ENCODE measurements at places on chromosomes 1 and 21. TPM values are rescaled to one million over a fixed set of nuclear protein-coding genes. Genes with fewer than 3 reads are reported as not detected.
A peak's percentile ranks its signal among the peaks of the same experiment; 100 is the strongest.

The SLC9C2 gene
- not detected for total RNA-seq

DNA sequence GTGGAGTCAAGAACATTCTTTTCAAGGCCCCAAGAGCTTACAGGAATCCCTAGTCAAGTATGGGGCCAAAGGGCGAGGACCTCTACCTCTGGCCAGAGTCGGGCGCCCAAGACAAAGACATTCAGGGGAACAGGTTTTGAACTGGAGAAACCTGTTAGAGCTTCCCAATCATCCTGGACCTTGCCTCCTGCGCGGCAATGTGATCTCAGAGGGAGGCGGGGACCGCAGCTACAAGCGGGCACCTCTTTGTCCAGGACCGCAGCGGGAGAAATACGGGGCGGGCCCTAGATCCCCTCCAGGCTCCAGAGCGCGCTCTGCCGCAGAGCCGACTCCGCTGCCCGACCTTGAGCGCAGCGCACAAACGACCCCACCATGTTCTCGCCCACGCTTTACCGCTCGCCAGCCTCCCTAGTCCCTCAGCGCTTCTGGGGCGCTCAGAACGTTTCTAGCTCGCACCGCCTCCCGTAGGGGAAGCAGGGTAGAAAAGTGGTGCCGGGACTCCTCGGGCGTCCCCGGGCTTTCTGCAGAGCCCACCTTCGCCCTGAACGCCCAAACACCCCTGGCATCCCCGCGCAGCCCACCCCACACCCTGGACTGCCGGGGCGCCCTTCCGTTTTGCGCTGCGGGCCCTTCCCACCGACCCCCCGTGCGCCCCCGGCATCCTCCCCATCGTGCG is 28.1 kb downstream of the RABIF start:
- DNase-seq: peak; percentile 49

The FLG gene
- total RNA-seq: not detected

The AK5 gene
- not detected for total RNA-seq

DNA sequence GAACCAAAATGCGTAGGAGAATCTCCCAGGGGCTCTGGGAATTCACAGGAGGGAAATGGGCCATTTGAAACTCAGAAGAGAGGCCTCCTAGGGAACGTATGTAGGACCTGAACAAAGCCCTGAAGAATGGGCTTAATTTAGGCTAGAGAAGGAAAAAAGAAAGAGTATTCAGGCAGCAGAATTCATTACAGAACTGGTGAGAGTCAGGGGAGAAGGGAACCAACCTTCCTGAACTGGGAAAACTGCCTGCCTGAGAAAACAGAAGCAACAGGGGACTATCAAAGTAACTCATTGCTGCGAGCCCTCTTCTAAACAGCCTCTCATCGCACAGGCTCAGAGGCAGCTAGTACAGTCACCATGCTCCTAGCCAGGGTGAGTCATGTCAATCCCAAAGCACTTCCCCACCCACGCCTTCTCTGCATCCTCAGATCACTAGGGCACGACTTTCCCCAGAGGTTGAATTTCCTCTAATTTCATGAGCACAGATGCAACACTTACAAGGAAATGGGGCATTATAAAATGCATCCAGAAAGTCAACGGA is 98.1 kb downstream of the ADSS2 start:
- DNase-seq: no peak

The ELOA gene
- 56.6 TPM for total RNA-seq

- no peak for DNase-seq
Measured at GRCh38 chr21:36718951-36719501, 20.1 kb downstream of the SIM2 start.

The IFI44L gene
- total RNA-seq: 4.8 TPM

DNA sequence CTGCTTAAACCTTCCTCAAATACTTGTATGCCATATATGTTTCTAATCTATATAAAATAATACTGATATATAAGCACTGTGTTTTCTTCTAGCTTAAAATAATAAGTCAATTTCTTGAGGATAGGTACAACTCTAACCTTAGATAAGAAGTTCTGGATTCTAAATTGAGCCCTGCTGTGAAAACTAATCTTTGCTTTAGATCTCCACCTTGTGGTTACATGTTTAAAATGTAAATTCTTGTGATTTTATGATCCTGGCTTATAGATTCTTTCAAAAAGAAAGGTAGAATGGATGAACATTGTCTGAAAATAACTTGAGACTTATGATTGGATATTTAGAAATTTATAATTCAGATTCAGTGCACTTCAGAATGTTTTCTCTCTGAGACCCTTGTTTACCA is 38.9 kb upstream of the HMCN1 start:
- DNase-seq: peak; percentile 49

The VPS26C gene
- total RNA-seq: 58.6 TPM

The UFC1 gene
- 91.0 TPM for total RNA-seq

DNA sequence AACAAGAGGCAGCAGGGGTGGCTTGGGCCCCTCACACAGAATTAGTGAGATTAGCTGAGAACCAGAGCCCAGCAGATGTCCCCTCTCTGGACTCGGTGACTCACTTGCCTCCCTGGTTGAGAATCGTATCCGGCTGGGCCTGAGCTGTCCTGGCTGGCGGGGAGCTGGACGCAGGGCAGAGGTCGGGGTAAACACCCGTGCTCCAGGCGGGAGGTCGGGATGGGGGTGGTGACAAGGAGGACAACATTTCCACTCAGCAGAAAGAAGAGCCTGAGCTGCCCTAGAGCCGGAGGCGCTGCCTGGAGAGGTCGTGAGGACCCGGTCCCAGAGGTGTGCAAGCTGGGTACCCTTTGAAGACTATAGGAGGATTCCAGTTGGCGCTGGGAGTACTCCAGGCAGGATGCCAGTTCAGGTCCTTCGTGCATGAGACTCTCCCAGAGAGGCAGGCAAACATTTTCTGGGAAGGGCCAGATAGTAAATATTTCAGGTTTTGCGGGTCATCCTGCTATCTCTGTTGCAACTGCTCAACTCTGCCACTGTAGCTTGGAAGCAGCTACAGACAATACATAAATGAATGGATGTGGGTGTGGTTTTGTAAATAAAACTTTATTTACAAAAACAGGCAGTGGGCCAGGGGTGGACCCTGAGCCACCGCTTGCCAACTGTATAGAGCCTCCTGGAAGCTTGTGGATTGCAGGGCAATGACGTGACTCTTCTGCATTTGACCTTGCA is 116.8 kb upstream of the WNT4 start:
- DNase-seq: no peak

DNA sequence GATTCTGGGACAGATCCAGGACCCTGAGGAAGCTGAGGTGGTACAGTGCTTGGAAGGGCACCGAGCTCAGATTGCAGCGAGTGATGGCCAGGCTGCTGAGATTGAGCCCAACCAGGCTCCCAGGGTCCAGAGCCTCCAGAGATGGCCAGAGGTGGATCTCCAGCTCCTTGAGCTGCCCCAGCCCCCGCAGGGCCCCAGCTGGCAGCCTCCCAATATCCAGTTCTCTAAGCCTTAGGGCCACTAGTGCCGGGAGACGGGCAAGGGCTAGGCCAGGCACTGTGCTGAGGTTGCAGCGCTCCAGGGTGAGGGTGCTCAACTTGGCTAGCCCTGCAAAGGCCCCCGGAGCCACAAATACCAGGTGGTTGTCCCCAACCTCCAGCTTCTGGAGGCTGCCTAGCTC is 3.4 kb downstream of the LINGO4 start:
- DNase-seq: no peak

The TEKT2 gene
- total RNA-seq: not detected

The DSTYK gene
- 15.2 TPM for total RNA-seq

- peak; percentile 64 for DNase-seq
Measured at GRCh38 chr1:235004840-235005391, 123.7 kb downstream of the TOMM20 start.

- DNase-seq: peak; percentile 36
Measured at GRCh38 chr1:17630048-17630830, 90.7 kb downstream of the ARHGEF10L start.

GRCh38 chr1:163770265-163770664 is 448.5 kb downstream of the NUF2 start:
- no peak for DNase-seq

- DNase-seq: no peak
Measured at GRCh38 chr1:8407652-8408051, 89.7 kb downstream of the SLC45A1 start.

DNA sequence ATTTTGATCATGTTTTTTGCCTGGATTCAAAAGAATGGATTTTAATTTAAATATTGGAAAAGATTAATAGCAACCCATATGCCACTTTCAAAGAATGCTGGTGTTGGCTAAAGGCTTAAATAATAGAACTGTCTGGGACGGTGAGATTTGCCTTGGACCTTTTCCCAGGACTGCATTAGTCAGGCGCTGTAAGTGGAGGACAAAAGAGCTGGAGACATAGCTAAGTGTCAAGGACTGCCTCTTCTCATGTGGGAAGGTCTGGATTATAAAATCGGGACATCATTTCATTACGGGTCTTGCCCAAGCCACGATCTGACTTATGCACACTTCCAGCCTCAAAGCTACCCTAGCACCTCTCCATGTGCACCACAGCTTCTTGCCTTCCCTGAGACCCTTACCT is 458.5 kb upstream of the DEPDC1 start:
- no peak for DNase-seq

DNA sequence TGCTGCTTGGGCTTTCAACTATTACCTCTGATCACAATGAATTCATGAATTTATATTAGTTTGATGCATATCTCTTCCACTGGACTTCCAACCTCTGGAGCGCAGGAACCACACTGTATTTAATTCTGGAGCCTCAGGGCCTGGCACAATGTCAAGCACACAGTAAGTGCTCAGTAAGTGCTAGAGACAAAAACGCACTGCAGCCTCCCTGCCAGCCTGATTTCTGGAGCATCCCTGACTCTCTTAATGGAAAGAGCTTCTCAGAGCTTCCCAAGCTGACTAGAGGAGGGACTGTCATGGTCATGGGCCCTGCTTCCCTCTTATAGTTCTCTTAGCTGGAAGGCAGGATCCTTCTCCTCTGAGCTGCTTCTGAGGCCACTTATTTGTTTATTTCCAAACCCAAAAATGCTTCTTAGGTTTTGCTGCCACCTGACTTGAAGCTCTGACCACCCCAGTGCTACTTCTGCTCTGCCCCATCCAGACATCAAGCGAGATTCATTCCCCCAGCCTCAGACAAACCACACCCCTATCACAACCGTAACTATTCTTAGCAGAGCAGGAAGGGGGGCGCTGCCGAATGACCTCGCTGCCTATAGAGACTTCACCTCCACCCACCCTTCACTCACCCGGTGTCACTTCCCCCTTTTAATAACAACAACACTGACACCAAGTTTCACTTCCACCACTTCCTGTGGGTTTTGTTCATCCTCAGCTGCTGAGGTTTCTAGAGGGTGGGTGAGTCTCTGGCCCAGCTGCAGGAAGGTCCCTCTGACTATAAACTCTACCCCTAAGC is 33.6 kb downstream of the NUAK2 start:
- DNase-seq: peak; percentile 97

The PTAFR gene
- total RNA-seq: 4.7 TPM

GRCh38 chr1:185846672-185847444 is 112.7 kb downstream of the HMCN1 start:
- no peak for DNase-seq

The RIMKLA gene
- total RNA-seq: not detected

DNA sequence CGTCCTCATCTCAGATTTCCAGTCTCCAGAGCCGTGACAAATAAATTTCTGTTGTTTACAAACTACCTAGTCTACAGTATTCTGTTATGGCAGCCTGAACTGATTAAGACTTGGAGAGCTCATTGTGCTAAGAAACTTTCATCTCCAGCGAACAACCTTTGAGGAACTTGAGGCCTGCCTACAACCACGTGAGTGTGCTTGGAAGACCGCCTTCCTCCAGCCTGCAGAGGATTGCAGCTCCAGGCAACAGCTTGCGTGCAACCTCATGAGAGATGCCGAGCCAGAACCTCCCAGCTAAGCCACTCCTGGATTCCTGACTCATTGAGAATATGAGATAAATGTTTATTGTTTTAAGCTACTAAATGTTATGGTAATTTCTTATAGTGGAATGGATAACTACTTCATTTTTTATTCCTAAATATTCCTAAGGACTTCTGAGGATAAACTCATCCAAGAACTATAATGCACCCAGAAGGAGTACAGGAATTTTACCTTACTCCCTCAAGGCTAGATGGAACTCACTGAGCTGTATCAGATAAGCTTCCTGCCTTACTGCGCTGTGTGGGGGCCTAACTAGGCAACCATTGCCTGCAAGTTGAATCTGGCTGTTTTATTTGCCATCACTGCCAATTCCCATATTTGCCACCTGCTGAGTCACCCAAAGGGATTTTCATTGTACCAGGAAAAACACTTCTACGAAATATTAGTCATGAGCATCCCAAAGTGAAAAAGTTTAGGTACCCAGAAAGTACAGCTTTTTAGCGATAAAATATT is 17.6 kb downstream of the FAM177B start:
- no peak for DNase-seq

The FYB2 gene
- total RNA-seq: not detected

The FMOD gene
- not detected for total RNA-seq

The TRAF3IP3 gene
- total RNA-seq: 257 TPM

GRCh38 chr1:184191181-184191621 is 139.7 kb downstream of the TSEN15 start:
- no peak for DNase-seq

The OSCP1 gene
- 0.94 TPM for total RNA-seq

DNA sequence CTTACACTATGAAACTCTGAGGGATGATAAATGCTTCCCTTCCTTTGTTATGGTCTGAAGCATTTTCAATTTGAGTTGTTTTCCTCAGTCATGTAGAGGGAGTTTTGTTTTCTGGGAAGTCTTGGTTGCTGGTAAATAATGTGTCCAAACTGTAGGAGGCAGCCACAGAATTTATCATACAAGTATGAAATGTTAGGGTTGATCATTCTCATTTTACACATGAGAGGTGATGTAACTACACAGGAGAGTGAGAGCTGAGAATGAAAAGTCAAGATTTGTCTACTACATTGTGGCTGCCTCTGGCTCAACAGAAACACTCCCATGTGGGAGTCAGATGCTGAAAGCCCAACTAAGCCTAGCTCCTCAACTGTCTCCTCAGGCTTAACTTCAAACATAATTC is 182.5 kb upstream of the SGIP1 start:
- DNase-seq: no peak

The CHIA gene
- not detected for total RNA-seq

The PTPRC gene
- total RNA-seq: 543 TPM

DNA sequence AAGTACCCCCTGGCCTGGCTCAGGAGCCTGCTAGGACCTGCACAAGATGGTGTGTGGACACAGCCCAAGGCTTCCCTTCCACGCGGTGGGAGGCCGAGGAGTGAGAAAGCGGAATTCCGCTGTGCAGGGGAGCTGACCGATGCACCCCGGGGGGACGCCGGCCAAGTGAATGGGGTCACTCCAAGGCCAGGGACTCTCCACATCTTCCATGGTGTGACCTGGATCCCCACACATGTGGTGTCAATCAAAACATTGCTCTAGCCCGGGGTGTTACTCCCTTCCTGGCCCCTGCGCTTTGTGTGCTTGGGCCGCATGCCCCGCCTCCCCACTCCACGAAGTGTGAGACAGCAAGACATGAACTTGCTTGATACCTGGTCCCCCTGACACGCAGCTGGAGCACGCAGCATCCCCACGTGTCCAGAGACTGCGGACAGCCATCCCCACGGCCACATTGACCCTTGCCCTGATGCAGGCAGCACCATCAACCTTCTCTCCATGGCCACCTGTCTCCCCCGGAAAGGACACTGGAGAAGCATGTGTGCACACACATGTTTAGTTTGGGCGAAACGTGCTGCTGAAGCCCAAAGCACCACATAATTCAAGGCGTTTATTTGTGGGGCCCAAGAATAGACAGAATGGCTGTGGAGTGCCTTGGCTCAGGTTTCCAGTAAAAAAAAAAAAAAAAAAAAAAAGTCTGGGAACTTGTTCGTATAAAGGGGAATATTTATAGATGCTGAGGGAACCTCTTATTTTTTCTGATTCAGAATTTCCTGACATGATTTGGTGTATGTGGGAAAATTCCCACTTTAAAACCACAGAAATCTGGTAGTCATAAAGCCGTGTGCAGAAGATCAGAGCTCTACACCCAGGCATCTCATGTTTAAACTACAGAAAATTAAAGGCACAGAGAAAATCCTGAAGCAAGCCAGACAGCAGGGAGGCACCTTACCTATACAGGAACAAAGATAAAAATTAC is 171.7 kb downstream of the HUNK start:
- no peak for DNase-seq
